Type B pancreatic cell (in vitro differentiated cells): ENCODE measurements at places on chromosomes 7 and 10. TPM values are rescaled to one million over a fixed set of nuclear protein-coding genes. Genes with fewer than 3 reads are reported as not detected.

- no peak overlapping the region for H3K27ac ChIP-seq
- H3K36me3 ChIP-seq = no peaks in the 10 kb centered on the region
- H3K4me3 ChIP-seq = no peak overlapping the region
- H3K27me3 ChIP-seq = peaks cover 3% of the 10 kb centered on the region
- DNase-seq = no peak
- H3K4me1 ChIP-seq = no peaks in the 10 kb centered on the region
Measured at GRCh38 chr10:51014680-51015389, 59.5 kb upstream of the PRKG1 start.

GRCh38 chr7:5500056-5500776 lies 76.6 kb upstream of the TNRC18 start:
- peaks cover 3% of the 10 kb centered on the region for H3K36me3 ChIP-seq
- DNase-seq = no peak
- H3K27ac ChIP-seq = no peak overlapping the region
- no peaks in the 10 kb centered on the region for H3K4me1 ChIP-seq
- H3K27me3 ChIP-seq = no peaks in the 10 kb centered on the region
- no peak overlapping the region for H3K4me3 ChIP-seq

- H3K4me3 ChIP-seq = peak overlapping the region; percentile 5
- H3K4me1 ChIP-seq = peaks cover 24% of the 10 kb centered on the region
- no peaks in the 10 kb centered on the region for H3K36me3 ChIP-seq
- DNase-seq = no peak
Measured at GRCh38 chr10:128156999-128157755, 31.0 kb upstream of the MKI67 start.

NPTX2 gene
- 14.2 and 24.6 TPM in 2 replicates for total RNA-seq

TES gene
- 91.1 and 135 TPM in 2 replicates for total RNA-seq

CAMK2B gene
- total RNA-seq = 7.6 and 8.4 TPM in 2 replicates

DNA sequence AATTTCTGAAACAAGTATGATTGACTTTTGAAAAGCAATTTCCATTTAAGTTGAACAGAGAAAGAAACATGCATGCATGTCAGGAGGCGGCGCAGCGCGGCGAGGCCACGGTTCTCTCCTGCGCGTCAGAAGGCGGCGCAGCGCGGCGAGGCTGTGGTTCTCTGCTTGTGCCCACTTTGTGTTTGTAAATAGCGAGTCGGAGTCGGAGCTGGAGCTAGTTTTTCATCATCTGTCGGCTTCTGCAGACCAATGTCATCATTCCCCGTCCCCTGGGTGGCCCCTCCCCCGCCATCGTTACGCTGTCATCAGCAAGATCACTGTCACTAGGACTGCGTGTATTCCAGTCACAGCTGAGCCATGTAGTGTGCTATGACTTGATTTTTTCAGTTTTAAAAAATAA lies 49.2 kb downstream of the INPP5A start:
- peaks cover 22% of the 10 kb centered on the region for H3K4me1 ChIP-seq
- DNase-seq = no peak
- no peaks in the 10 kb centered on the region for H3K27me3 ChIP-seq
- peaks cover 3% of the 10 kb centered on the region for H3K36me3 ChIP-seq

- no peaks in the 10 kb centered on the region for H3K36me3 ChIP-seq
- H3K27ac ChIP-seq = no peak overlapping the region
- peaks cover 5% of the 10 kb centered on the region for H3K27me3 ChIP-seq
- peaks cover 12% of the 10 kb centered on the region for H3K4me1 ChIP-seq
Measured at GRCh38 chr10:77381750-77382149, 255.9 kb downstream of the KCNMA1 start.

DNA sequence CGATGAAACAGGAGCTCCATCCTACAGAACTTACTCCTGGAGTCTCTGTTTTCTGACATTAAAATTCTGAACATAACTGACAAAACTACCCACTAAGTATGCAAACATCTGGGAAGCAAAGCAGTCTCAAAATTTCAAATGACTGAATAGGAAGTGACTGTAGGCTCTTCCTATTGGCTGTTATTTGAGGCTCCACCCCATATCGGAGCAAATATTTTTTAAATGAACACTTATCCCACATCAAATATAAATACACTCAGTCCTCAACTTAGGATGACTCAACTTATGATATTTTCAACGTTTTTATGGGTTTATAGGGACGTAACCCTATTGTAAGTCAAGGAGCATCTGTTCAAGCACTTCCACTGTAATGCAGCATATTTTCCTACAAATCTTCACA lies 8.8 kb downstream of the HSPA12A start:
- H3K27me3 ChIP-seq = peaks cover 9% of the 10 kb centered on the region
- H3K27ac ChIP-seq = no peak overlapping the region
- no peaks in the 10 kb centered on the region for H3K36me3 ChIP-seq
- no peaks in the 10 kb centered on the region for H3K4me1 ChIP-seq

GRCh38 chr7:139407555-139407954 lies 47.9 kb downstream of the LUC7L2 start:
- H3K36me3 ChIP-seq = peaks cover 50% of the 10 kb centered on the region
- H3K4me1 ChIP-seq = no peaks in the 10 kb centered on the region
- no peak overlapping the region for H3K27ac ChIP-seq

GRCh38 chr10:11553773-11554381 lies 57.6 kb downstream of the USP6NL start:
- DNase-seq = no peak
- H3K36me3 ChIP-seq = peaks cover 12% of the 10 kb centered on the region
- peak overlapping the region; percentile 60 for H3K27ac ChIP-seq
- H3K27me3 ChIP-seq = no peaks in the 10 kb centered on the region
- no peaks in the 10 kb centered on the region for H3K4me1 ChIP-seq
- H3K4me3 ChIP-seq = no peak overlapping the region

CYP3A5 gene
- total RNA-seq = 33.1 and 53.0 TPM in 2 replicates

DNA sequence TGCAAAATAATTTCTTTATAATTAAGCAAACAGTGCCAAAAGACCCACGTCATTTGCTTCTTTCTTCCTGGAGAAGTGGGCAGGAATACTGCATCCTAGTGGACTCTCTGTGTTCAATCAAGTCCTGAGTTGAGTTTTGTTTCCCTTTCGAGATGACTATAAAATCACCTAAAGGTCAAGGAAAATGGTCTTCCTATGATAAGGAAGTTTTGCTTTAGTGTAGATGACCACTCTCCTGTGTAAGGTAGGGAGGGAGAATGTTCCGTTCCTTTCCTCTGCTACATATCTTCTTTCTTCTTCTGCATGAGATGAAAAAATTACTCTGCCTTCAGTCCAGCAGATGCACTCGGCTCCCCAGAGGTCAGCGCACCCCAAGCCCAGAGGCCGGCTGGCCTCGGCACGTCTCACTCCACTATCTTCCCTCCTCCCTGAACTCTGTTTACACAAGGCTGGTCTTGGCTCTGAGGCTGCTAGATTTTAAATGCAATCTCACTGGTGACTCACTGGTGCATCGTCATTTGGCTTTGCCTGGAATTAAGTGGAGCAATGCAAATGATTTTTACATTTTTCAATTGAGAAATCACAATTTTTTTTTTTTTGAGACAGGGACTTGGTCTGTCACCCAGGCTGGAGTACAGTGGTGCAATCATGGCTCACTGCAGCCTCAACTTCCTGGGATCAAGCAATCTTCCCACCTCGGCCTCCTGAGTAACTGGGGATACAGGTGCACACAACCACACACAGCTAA lies 18.6 kb upstream of the VDAC2 start:
- no peaks in the 10 kb centered on the region for H3K27me3 ChIP-seq
- H3K4me1 ChIP-seq = peaks cover 8% of the 10 kb centered on the region
- peak overlapping the region; percentile 91 for H3K27ac ChIP-seq
- DNase-seq = no peak
- H3K36me3 ChIP-seq = no peaks in the 10 kb centered on the region

VENTX gene
- not detected in 2 replicates for total RNA-seq

GFRA1 gene
- 11.9 and 45.6 TPM in 2 replicates for total RNA-seq

- DNase-seq = peak; percentile 53
- H3K27ac ChIP-seq = no peak overlapping the region
- peaks cover 6% of the 10 kb centered on the region for H3K27me3 ChIP-seq
- peaks cover 8% of the 10 kb centered on the region for H3K4me1 ChIP-seq
Measured at GRCh38 chr10:47143072-47143471, 156.9 kb upstream of the GDF10 start.

GRCh38 chr10:133110133-133110532 lies 22.4 kb downstream of the ADGRA1 start:
- H3K27me3 ChIP-seq = peaks cover 15% of the 10 kb centered on the region
- H3K36me3 ChIP-seq = peaks cover 4% of the 10 kb centered on the region
- peak overlapping the region; percentile 32 for H3K27ac ChIP-seq
- no peak overlapping the region for H3K4me3 ChIP-seq
- H3K4me1 ChIP-seq = peaks cover 5% of the 10 kb centered on the region

- no peak for DNase-seq
- peaks cover 25% of the 10 kb centered on the region for H3K27me3 ChIP-seq
- no peak overlapping the region for H3K27ac ChIP-seq
- H3K4me1 ChIP-seq = no peaks in the 10 kb centered on the region
Measured at GRCh38 chr7:45881280-45881758, 7.0 kb upstream of the IGFBP1 start.

GRCh38 chr10:45553155-45553554 lies 119.4 kb downstream of the ZFAND4 start:
- DNase-seq = no peak
- H3K27ac ChIP-seq = no peak overlapping the region
- H3K4me1 ChIP-seq = peaks cover 2% of the 10 kb centered on the region
- H3K27me3 ChIP-seq = no peaks in the 10 kb centered on the region
- H3K4me3 ChIP-seq = no peak overlapping the region
- no peaks in the 10 kb centered on the region for H3K36me3 ChIP-seq

DNA sequence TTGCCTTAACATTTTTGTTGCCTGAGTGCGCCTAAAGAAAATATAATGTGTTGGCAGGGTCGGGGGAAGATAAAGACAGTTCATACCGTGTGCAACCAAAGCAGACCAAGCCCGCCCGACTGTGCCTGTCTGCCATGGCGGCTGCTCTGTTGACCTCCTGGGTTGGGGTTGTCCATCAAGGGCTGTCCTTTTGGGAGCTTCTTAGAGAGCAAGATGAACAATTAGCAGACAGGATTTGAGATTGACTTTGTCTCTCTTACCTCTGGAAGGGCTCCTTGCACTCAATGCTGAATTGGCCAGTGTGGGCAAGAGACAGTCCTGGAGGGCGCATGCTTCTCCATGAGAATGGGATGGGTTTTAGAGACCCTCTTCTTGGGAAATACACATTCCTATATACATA lies 319.6 kb downstream of the GLRX3 start:
- no peak overlapping the region for H3K27ac ChIP-seq
- H3K27me3 ChIP-seq = peaks cover 32% of the 10 kb centered on the region
- no peak overlapping the region for H3K4me3 ChIP-seq
- DNase-seq = no peak
- H3K36me3 ChIP-seq = no peaks in the 10 kb centered on the region
- H3K4me1 ChIP-seq = no peaks in the 10 kb centered on the region

GRCh38 chr10:48604039-48604990 lies 558 bp downstream of the ARHGAP22 start:
- peaks cover 59% of the 10 kb centered on the region for H3K27me3 ChIP-seq
- no peak overlapping the region for H3K27ac ChIP-seq
- no peaks in the 10 kb centered on the region for H3K36me3 ChIP-seq
- peak overlapping the region; percentile 78 for H3K4me3 ChIP-seq
- peak; percentile 62 for DNase-seq
- H3K4me1 ChIP-seq = no peaks in the 10 kb centered on the region

BEND7 gene
- total RNA-seq = 14.1 and 16.4 TPM in 2 replicates

DNA sequence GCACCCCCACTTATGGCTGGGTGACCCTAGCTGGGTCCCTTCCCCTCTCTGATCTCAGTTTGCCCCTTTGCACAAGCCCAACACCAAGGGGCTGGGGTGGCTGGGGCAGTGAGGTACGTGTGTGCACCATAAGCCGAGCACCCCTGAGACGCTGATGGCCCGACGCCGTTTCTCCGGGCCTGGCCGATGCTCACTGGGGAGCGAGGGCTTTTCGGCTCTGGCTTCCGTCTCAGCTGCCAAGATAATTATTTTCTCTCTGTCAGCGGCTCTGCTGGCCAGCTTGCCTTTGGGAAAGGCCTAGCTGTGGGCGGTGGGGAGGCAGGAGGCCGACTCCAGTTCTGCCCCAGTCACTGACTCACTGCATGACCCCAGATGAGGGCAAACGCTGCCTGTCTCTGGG lies 91.0 kb downstream of the ZMIZ1 start:
- peaks cover 66% of the 10 kb centered on the region for H3K4me1 ChIP-seq
- no peak for DNase-seq
- H3K27me3 ChIP-seq = no peaks in the 10 kb centered on the region
- H3K36me3 ChIP-seq = peaks cover 5% of the 10 kb centered on the region
- peak overlapping the region; percentile 36 for H3K4me3 ChIP-seq

DNA sequence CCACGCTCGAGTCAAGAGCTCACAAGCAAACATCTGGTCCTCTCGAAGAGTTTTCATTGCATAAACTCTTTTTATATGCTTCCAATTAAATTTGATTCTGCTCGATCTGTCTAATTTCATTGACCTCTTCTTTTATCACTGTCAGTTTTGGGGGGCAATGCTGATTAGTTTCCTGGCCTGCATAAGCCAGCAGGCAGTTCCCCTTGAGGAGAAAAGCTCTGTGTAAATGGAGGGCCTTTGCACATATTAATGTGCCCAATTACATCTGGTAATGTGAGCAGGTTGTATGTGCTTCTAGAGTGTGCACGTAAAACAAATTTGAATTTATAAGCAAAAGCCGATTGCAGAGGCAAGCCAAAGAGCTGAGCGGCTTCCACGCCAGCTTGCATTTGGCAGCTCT lies 210.3 kb downstream of the ABCA13 start:
- no peaks in the 10 kb centered on the region for H3K27me3 ChIP-seq
- no peaks in the 10 kb centered on the region for H3K4me1 ChIP-seq
- no peaks in the 10 kb centered on the region for H3K36me3 ChIP-seq

FGL2 gene
- 0.99 and 1.9 TPM in 2 replicates for total RNA-seq

GRCh38 chr10:80416479-80417098 lies 8.2 kb downstream of the PRXL2A start:
- peaks cover 10% of the 10 kb centered on the region for H3K36me3 ChIP-seq
- DNase-seq = no peak
- H3K4me3 ChIP-seq = peak overlapping the region; percentile 24
- H3K4me1 ChIP-seq = peaks cover 55% of the 10 kb centered on the region
- peak overlapping the region; percentile 6 for H3K27ac ChIP-seq
- no peaks in the 10 kb centered on the region for H3K27me3 ChIP-seq

DNA sequence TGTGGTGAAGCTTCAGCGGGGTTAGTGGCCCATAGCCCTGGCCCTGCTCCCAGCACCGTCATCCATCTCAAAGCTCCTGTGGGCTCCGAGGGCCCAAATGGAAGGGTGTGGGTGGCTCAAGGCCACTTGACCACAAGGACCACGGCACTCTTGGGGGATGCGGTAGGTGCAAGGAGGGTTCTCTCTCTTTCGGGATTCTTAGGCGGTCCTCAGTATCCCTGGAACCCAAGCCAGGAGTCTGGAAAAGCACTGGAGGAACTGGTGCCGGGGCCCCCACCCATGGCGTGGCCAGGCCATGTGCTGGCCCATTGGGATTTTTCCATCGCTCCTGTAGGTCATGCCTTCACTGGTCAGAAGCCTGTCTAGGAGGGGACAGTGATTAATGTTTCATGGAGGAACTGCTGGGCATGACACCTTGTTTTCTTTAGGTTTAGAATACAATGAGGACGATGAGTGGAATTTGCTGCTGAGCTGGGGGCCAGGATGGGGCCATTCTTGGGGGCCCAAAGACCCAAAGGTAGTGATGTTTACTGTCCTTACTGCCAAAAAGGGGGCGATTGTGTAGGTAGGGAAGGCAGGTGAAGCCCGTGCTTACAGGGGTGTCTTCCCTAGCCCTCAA lies 16.7 kb downstream of the AQP1 start:
- DNase-seq = no peak
- H3K27me3 ChIP-seq = peaks cover 3% of the 10 kb centered on the region
- H3K4me3 ChIP-seq = no peak overlapping the region
- no peak overlapping the region for H3K27ac ChIP-seq
- H3K36me3 ChIP-seq = no peaks in the 10 kb centered on the region

NRG3 gene
- 1.0 and 6.1 TPM in 2 replicates for total RNA-seq
